ENCODE measurements at places on chromosomes 6 and 20. TPM values are rescaled to one million over a fixed set of nuclear protein-coding genes. Genes with fewer than 3 reads are reported as not detected.

Gene DHX16
- 21.7 TPM for total RNA-seq

Gene NKAIN2
- total RNA-seq: 33.0 TPM

Gene VTA1
- total RNA-seq: 86.5 TPM

Gene ATRN
- 59.3 TPM for total RNA-seq

Gene MRPL14
- 39.7 TPM for total RNA-seq

Gene GTSF1L
- not detected for total RNA-seq

Gene DDO
- 1.8 TPM for total RNA-seq

Gene TBXT
- not detected for total RNA-seq

Gene BMP7
- 23.3 TPM for total RNA-seq

Gene RAB23
- 37.6 TPM for total RNA-seq

Gene SAYSD1
- 29.3 TPM for total RNA-seq

Gene OR2J1
- total RNA-seq: not detected

Gene GHRH
- total RNA-seq: 2.3 TPM

Gene DLL1
- 11.3 TPM for total RNA-seq

All from diencephalon (tissue), 1 donor.